ENCODE measurements at places on chromosomes 16 and 17.

- no peak for DNase-seq
These were observed 24.4 kb downstream of the CNTROB start for GRCh38 chr17:7956228-7956965.

GRCh38 chr17:34895383-34895782 lies 65.9 kb downstream of the CCT6B start:
- DNase-seq, result no peak

DNA sequence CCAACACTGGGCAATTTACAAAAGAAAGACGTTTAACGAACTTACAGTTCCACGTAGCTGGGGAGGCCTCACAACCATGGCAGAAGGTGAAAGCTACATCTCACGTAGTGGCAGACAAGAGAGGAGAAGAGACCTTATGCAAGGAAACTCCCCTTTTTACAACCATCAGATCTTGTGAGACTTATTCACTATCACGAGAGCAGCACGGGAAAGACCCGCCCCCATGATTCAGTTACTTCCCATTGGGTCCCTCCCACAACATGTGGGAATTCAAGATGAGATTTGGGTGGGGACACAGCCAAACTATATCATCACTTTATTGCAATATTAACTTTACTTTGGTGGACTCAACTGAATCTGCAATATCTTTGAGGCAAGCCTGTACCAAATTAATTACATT lies 11.9 kb upstream of the ENGASE start:
- DNase-seq, result no peak

DNA sequence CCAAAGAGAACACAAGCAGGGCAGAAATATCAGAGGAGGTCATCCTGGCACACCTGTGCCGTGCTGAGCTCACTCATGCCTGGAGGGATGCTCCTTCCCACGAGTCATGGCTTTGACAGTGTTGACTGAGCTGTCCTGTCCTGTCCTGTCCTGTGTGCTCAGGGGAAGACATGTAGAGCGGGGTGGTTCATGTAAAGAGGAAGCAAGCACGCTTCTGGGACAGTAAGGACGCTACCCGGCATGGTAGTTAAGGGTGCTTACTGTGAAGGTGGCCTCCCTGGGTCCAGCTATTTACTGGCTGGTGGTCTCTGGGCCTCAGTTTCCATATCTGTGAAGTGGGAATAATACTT lies 398 bp downstream of the LGALS9 start:
- no peak for DNase-seq

GRCh38 chr16:4323845-4324488 lies 8.1 kb downstream of the GLIS2 start:
- DNase-seq, result no peak

- no peak for DNase-seq
These were observed 100.4 kb downstream of the SNX11 start for GRCh38 chr17:48207776-48208544.

DNA sequence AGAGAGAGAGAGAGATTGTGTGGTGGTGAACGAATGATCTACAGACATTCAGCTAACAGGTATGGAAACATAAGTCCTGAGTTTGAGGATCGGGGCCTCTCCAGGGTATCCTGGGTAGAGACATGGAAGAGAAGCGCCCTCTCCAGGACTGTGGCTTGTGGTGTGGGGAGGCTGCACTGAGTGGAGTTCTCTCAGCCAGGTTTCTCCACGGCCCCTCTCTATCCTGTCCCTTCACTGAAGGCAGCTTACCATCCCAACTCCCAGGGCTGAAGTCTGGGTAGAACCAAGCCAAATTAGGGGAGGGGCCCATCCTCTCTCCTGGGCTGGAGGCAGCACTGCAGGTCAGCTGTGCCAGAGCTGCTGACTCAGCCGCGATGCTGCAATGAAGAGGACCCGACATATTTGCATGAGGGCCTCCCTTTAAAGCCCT lies 6.2 kb downstream of the C1QL1 start:
- no peak for DNase-seq

DNA sequence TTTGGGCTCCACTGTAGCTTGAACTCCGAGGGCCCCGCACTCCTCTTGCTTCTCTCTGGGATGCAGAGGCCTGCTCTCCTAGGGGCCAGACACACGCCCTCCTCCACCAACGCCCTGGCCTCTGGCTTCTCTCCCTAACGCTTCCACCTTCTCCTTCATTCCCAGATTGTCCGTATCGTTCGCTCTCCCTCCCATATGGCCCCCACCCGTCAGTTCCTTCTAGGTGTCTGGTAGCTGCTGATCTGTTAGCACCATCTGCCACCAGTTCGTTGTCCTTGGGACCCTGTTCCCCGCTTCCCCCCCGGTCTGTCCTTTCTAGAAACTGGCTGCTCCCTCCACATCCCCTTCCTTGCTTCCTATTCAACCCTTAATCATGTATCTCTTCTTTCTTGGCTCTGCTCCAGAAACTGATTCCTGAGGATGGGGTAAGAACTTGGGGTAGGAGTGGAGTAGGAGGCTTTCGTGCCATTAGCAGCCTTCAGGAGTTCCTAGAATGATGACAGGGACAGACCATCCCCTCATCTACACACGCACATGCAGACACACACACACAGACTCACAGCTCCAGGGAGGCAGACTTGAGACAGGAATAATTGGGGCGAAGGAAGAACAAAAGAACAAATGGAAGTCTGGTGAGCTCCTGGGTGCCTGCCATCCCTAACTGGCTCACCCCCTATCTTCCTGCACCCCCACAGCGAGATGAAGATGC lies 4.3 kb downstream of the ATP1B2 start:
- DNase-seq, result no peak

- no peak for DNase-seq
These were observed 190.6 kb downstream of the MAF start for GRCh38 chr16:79409978-79410377.

DNA sequence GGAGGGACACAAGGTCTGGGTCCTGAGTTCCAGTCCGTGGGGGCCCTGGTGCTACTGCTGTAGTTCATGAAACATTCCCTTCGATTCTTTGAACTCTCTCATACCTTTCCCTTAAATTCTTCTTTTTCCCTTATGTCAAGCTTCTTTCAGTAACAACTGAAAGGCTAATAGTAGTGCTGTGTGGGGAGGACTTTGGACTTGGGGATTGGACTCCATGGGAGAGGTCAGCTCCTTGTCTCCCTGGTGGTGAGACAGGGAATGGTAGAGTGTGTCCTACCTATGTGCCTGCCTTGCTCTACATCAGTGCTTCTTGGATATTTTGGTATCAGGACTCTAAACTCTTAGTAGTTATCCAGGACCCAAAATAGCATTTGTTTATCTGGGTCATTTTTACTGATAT lies 628.1 kb downstream of the WWOX start:
- DNase-seq, result no peak

- no peak for DNase-seq
These were observed 612 bp downstream of the CISD3 start for GRCh38 chr17:38730526-38731379.

- DNase-seq, result no peak
These were observed 12.5 kb upstream of the FAM171A2 start for GRCh38 chr17:44376124-44376523.

DNA sequence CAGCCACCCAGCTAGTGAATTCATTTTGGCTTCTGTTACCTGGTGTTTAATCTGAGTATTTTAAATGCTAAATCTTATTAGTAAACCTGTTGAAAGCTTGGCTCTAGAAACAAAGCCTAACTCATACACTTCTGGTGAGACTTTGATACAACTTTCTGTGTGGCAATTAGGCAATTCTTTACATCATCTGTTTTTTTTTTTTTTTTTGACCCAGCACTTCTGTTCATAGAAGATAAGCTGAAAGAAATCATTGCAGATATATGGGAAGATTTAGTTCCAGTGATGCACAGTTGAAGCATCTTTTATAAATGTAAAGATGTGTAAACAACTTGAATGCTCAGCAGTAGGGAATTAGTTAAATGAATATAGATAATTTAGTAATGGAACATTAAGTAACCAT lies 21.7 kb upstream of the ABCC11 start:
- no peak for DNase-seq

DNA sequence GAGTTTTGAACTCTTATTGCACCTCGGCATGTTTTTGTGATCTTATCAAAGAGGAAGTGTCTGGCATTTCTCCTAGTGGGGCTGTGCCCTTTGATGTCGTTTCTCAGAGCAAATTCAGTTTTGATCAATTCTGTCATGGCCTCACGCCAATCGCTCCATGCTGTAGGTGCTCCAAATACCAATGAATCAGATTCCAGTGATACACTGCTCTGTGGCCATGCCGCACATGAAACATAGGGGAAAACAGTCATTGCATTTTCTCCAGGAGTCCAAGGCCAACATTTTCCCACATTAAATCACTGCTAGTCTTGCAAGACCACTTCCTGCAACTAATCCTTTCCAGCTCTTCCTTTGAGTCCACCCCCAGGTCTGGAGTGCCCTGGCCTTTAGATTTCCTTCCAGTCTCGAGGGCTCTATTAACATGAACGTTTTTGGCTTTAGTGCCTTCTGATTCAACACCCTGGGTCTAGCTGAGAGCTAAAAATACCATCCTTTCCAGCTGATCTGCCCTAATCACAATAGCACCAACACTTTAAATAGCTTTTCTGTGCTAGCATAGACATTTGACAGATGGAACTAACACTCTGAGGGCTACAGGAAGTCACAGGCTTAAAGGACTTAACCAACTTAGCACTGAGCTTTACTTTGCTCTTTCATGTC lies 18.2 kb upstream of the RASL10B start:
- no peak for DNase-seq

GRCh38 chr17:77101521-77102410 lies 39.0 kb upstream of the SEC14L1 start:
- no peak for DNase-seq

- DNase-seq, result no peak
These were observed 11.0 kb upstream of the ABAT start for GRCh38 chr16:8663192-8664089.

- no peak for DNase-seq
These were observed 224.0 kb upstream of the TNRC6C start for GRCh38 chr17:77734371-77735080.

DNA sequence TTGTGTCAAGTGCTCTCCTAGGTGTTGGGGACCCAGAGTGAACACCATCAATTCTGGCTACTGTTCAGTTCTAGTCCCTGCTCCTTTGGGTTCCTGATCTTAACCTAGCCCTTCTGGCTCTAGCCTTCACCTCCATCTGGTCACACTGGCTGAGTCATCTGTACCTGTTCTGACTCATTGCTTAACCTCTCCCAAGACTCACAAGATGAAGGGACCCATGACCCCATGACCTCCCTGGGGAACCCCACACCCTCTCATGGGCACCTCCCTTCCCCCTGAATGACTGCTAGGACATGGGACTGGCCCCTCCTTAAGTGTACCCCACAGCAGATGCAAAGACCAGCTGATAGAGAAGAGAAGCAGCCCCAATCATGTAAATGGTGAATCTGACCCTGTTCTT lies 345.8 kb upstream of the CDH5 start:
- DNase-seq, result no peak

DNA sequence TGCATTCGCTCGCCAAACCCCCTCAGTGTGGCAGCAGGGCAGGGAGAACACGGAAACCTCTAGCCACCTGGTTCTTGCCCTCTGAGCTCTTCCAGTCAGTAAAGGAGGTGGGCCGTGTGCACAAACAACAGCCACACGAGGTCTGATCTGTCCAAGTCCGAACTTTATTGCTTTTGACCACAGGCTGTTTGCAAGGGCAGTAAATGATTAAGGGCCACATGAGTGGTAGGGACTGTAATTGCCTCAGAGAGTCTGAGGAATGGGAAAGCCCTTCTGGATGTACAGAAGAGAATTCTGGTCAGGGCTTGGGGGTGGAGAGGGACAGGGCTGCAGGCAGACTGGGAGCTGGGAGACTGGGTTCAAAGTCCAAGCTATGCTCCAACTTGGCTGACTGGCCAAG lies 75.7 kb upstream of the LHX1 start:
- no peak for DNase-seq

GRCh38 chr16:24101431-24101830 lies 154.7 kb upstream of the CACNG3 start:
- DNase-seq, result no peak

DNA sequence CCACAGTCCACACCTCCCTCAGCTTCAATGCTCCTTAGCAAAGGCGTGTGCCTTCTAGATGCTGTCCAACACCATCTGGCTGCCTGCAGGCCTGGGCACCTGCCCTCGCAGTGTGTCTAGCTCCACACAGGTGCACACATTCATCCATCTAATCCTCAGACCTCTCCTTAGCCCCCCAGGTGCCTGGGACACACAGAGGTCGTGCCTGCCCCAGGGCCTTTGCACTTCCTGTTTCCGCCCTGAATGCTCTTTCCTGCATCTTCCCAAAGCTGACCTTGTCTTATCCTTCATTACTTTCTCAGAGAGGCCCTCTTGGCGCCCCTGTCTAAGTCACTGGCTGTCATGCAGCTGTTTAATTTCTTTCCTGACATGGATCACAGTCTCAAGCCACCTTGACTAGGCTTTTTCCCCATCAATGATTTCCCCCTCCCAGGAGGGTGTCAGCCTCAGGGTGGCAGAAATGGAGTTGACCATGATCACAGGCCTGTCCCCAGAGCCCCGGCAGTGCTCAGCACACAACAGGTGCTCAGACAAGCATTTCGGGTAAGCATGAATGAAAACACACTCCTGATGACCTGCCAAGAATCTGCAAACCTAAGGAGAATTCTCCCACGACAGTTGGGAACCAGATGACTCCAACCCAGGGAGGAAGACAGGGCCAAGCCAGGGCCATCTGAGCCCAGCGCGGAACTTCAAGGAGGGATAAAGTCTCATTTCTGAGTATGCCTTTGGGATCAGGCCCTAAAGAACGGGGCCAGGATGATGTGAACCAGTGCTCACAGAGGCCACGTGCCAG lies 76.3 kb downstream of the LITAF start:
- DNase-seq, result no peak

DNA sequence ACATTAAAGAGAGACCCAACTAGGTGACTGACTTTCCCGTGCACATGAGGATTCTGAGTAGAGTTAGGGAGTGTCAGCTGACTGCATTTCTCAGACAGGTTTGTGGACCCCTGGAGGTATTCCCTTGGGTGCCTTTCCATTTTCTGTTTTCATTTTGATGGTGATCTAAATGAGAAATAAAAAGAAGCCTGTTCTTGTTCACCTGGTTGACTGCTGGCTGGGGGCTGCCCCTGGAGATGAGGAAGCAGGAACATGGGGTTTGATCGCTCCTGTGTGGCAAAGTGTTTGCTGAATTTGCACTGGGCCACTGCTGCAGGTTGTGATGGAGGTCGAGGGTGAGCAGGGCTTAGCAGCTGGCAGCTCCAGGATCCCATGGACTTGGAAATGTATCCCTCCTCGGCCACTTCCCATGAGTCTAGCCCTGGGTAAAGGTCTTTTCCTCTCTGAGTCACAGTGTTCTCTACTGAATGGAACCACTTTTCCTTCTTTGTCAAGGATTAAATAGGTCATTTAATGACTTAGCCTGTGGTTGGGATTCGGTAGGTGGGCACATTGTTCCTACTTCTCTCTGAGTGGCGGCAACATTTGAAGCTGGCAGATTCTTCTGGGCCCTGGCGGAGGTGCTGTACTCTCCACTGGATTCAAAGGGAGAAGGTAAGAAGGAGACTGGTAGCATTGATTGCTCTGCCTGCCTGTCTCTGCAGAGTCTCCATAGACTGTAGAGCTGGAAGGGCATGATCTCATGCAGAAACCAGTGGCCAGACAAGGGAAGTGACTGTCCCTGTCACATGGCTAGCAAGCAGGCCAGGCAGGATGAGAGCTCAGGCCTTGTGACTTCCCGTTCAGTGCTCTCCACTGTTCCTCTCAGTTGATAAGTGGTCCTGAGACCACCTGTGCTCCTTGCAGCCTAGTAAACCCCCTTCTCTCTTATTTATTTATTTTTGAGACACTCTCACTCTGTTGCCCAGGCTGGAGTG lies 17.9 kb downstream of the SNX29 start:
- no peak for DNase-seq
